Brain (organoid and tissue), 16 donors: ENCODE measurements at places on chromosomes 3 and 15.

- no peak for DNase-seq
Measured at GRCh38 chr3:100335434-100335833, 877 bp downstream of the NIT2 start.

DNA sequence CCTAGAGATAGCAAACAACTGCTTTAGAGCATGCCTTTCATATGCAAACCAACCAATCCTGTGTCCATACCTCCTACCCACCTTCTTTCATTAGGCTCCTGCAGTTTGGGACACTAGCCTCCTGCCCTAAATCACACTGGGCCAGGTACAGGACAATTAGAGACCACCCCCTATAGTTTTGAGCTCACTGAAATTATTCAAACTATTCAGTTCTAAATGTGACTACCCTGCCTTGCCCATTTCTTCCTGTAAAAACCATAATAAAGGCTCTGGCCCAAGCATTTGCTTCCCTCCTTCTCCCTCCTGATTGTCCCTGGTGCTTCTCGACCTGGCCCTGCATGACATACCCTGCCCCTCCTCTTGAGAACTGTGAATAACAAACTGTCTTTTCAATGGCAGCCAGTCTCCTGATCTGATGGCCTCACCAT lies 31.4 kb upstream of the LRIG1 start:
- no peak for DNase-seq

- no peak for DNase-seq
Measured at GRCh38 chr3:140198242-140198641, 263.3 kb downstream of the CLSTN2 start.

- DNase-seq: no peak
Measured at GRCh38 chr15:40105517-40106202, 3.0 kb downstream of the BMF start.
